ENCODE measurements at places on chromosomes 16 and 17. TPM values are rescaled to one million over a fixed set of nuclear protein-coding genes. Genes with fewer than 3 reads are reported as not detected.
A peak's percentile ranks its signal among the peaks of the same experiment; 100 is the strongest.

Gene SLC5A11
- polyA plus RNA-seq, result 0.50 TPM

Gene ORMDL3
- 76.5 TPM for polyA plus RNA-seq

GRCh38 chr17:44610331-44610730, 45.9 kb upstream of the MEIOC start:
- DNase-seq, result no peak

DNA sequence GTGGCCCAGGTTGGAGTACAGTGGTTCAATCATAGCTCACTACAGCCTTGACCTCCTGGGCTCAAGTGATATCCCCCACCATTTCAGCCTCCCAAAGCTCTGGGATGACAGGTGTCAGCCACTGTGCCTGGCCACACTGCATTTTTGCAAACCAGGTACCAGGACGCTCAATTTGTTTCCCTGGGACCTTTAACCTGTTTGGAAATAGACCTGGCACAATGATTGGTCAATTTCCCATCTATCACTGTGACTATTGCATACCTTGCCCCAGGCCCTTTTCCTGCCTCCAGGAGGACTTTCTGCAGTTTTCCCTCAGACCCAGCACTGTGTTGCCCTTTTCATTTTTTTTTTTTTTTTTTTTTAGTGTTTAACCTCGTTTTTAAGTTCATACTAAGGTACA, 11.1 kb upstream of the FUS start:
- DNase-seq, result no peak

DNA sequence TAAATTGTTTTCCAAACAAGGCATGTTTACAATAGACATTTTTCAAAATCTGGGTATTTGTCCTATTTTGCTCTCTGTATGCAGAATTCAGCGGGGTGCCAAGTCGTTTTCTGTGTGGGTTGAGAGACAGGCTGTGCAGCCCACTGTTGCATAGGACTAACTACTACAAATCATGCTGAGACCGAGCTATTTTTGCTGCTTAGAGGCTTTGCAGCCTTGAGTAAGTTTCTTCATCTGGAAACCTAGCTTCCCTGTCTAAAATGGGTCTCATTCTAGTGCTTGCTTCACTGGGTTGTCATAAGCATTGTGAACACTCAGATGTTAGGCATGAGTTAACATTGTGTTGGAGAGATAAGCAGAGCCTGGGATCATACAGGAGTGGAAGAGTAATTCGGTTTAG, 1.3 kb downstream of the PRPSAP2 start:
- no peak for DNase-seq

Gene DLX3
- polyA plus RNA-seq, result 1.8 TPM

Gene CCL5
- 3.0 TPM for polyA plus RNA-seq

Gene GDPD3
- 16.2 TPM for polyA plus RNA-seq

Gene CCL1
- polyA plus RNA-seq, result not detected

DNA sequence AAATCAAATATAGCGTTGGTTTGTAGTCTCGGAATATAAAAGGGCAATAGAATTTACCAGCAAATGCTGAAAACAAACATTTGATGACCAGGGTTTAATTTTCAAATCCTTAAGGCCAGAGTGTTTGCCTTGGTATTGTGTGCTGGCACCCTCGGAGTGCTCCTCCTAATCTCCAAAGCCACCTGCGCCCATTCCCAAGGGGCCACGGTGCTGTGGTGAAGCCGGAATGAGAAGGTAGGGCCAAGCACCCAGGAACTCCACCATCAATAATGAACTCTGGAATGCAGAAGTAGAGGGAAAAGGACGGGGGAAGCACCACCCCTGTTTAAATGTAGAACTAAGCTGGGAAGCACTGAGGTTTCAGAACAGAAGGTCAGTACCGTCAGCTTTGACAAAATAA, 51.9 kb downstream of the COG7 start:
- DNase-seq, result no peak

DNA sequence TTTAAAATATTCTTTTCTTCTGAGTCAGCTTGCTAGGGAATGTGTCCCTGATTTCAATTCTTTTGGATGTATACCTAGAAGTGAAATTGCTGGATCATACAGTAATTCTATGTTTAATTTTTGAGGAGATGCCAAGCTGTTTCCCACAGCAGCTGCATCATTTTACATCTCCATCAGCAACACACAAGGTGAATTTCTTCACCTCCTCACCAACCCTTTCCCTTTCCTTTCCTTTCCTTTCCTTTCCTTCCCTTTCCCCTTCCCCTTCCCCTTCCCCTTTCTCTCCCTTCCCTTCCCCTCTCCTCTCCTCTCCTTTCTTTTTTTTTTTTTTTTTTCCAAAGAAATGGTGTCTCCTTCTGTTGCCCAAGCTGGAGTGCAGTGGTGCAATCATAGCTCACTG, 45.4 kb upstream of the BRD7 start:
- no peak for DNase-seq

DNA sequence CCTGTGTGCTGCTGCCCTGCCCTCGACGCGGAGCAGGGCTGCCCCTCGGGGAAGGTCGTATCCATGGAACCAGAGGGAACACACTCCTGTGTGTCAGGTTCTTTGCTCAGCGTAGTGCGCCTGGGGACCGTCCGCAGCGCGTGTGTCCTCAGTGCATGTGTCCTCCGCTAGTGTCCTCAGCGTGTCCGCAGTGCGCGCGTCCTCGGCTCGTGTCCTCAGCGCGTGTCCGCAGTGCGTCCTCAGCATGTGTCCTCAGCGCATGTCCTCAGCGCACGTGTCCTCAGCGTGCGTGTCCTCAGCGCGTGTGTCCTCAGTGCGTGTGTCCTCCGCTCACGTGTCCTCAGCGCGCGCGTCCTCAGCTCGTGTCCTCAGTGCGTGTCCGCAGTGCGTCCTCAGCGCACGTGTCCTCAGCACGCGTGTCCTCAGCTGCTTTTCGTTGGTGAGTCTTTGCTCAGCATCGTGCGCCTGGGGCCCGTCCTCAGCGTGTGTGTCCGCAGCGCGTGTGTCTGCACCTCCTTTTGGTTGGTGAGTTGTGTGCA, 59.2 kb upstream of the ZNF750 start:
- no peak for DNase-seq

Gene EZH1
- 51.7 TPM for polyA plus RNA-seq

- no peak for DNase-seq
These were observed 374.5 kb upstream of the MON1B start for GRCh38 chr16:76816475-76816874.

DNA sequence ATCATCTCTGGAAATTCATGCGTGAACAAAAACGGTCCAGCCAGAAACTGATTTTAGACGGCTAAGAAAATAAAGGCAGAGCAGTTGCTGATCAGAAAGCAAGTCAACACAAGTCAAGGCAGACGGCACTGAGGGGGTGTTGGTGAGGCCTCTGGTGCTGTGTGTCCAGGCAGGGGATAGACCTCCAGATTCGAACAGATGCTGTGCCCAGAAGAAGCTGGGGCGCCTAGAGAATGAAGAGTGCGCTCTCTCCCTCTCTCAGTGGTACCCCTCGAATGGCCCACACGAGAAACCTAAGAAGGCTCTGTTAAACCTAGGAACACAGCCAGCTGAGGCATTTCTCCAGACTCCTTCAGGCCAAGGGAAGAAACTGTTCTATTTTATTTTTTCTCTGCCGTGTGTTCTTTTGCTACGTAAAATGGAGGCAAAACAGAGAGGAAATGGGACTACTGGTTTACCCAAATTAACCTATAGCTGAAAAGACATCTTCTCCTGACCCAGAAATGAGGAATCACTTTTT, 178.3 kb downstream of the PMP22 start:
- DNase-seq, result no peak

DNA sequence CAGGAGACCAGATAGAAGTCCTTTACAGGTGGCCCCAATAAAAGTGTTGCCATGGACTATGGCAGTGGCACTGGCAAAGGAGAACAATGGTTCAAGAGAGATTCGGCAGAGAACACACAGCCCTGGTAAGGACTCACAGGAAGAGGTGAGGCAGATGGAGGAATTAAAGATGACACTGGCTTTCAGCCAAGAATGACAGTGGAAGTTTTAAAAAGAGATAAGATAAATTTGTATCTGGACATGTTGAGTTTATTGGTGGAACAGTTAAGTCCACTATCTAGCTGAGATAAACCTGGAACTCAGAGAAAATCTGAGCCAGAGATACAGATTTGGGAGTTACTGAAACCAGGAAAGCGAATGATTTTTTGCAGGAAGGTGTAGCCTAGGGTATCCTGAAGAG, 20.1 kb downstream of the CMC2 start:
- DNase-seq, result no peak

Gene SP6
- polyA plus RNA-seq, result 4.3 TPM

DNA sequence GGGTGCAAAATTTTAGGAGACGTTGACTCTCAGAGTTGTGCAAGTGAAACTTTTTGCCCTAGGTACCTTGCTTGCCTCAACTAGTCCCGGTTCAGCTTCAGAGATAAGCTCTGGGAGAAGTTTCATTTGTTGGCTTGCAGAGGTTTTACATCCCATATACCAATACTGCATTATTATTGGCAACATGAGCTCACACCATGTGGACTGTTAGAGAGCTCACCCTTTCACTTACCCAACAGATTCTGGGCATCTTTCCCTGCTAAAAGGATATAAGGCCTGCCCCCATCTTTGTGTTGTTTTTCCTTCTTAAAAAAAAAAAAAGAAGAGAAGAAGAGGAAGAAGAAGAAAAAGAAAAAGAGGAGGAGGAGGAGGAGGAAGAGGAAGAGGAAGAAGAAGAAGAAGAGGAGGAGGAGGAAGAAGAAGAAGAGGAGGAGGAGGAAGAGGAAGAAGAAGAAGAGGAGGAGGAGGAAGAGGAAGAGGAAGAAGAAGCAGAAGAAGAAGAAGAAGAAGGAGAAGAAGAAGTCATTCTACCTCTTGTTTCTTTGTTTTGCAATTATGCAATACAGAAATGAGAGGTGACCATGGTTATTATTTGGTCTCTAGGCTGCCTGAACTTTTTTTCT, 292.6 kb upstream of the IRX3 start:
- peak; percentile 51 for DNase-seq

DNA sequence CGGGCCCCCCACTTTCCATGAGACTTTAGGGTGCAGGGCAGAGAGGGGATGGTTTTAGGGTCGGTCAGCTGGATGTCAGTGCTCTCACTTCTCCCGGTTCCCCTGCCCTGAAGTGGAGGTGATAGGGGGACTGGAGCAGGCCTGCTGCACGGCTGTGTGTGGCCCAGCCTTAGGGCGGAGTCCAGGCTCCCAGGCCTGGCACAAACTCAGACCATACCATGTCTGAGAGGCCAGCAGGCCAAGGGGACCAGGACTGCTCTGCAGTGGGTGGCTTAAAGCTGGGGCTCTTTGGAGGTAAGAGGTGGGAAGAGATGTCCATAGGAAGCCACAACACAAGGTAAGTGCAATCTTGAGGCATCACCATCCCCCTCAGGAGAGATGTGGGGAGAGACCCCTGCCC, 8.3 kb downstream of the TFAP4 start:
- DNase-seq, result no peak
